Stimulated activated CD4-positive, alpha-beta T cell treated with anti-CD3 and anti-CD28 coated beads, Interleukin-1b, Interleukin-23, amount 100 ng/mL, for 24 hours (primary cell): ENCODE measurements at places on chromosomes 5 and 9.

- no peak for DNase-seq
These were observed 232.5 kb downstream of the SPATA31A1 start for GRCh38 chr9:39587844-39588499.

DNA sequence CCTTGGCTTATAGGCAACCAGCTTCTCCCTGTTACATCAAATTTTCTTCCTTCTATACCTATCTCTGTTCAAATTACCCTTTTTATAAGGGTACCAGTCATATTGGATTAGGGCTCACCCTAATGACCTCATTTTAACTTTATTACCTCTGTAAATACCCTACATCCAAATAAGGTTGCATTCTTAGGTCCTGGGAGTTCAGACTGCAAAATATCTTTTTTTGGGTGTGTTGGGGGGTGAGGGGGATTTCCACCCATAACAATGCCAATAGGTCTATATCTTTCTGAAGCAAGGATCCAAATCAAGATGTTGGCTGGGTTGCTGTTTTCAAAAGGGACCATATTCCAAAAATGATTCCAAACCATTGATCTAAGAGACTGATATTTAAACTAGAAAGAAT, 141.7 kb downstream of the XRCC4 start:
- no peak for DNase-seq

GRCh38 chr9:134316449-134317160, 9.7 kb upstream of the RXRA start:
- no peak for DNase-seq

- DNase-seq, result no peak
These were observed 31.2 kb upstream of the RAD23B start for GRCh38 chr9:107251756-107252322.

DNA sequence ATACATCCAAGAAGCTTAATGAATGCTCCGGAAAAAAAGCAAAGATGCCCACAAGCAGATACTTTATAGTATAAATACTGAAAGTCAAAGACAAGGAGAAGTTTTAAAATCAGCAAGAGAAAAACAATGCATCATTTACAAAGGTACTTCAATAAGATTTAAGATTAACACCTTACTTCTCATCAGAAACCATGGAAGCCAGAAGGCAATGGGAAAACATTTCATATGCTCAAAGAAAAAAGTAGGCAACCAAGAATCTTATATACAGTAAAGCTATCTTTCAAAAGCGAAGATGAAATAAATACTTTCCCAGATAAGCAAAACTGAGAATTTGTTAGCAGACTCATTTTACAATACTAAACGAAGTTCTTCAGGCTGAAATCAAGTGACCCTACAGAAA, 51.1 kb downstream of the ABHD17B start:
- DNase-seq, result no peak

DNA sequence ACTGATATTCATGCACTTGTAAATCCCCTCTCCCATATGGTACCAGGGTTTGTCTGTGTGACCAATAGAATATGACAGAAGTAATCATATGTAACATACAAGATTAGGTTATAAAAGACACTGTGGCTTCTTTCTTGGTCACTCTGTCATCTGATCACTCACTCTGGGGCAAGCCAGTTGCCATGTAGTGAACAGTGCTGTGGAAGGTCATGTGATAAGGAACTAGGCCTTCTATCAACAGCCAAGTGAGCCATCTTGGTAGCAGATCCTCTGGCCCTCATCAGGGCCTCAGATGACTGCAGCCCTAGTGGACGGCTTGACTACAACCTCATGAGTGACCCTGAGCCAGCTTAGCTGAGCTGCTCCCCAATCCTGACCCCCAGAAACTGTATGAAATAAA, 30.0 kb upstream of the MATR3 start:
- DNase-seq, result no peak

- DNase-seq, result no peak
These were observed 692.7 kb downstream of the DNAH5 start for GRCh38 chr5:13251623-13252376.

DNA sequence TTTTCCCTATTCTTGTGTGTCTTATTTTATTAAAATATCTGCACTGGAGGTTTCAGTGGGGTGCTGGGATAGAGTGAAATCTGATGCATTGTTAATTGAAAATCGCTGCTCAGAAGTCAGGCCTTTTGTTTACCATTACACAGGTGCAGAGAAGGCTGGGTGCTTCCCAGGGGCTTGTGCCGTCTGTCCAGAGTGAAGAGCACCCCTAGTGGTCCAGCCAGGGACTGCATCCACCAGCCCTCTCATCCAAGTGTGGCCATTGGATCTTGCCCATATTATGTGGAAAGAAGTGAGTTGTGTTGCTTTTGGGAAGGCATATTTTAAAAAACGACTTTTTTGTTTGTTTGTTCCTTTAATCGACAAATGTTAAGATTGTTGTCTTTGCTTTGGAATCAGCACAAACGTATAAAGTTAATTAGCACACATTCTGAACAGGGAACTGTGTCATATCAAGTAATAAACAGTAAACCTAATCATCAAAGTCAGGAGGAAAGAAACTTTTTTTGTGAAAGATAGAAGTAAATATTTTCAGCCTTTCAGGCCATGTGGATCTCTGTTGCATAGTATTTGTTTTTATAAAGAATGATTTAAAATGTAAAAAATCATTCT, 315.6 kb downstream of the MTRR start:
- no peak for DNase-seq

GRCh38 chr9:99103901-99104458, 933 bp upstream of the TGFBR1 start:
- no peak for DNase-seq

GRCh38 chr9:3490957-3491356, 34.8 kb downstream of the RFX3 start:
- no peak for DNase-seq

DNA sequence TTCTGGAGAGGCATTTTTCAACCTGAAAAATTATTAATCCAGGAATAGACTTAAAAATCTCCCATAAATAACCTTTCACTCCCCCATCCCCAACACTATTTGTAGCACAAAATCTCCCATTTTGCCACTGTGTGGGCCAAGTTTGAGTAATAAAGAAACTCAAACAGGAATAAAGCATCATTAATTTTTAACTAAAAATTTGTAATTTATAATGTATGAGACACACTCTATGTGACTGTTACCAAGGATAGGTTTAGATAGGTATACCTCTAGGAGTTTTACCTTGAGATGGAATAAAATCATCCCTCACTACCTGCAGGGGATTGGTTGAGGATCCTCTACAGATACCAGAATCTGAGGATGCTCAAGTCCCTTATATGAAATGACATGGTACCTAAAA, 30.1 kb downstream of the CHD1 start:
- DNase-seq, result no peak

DNA sequence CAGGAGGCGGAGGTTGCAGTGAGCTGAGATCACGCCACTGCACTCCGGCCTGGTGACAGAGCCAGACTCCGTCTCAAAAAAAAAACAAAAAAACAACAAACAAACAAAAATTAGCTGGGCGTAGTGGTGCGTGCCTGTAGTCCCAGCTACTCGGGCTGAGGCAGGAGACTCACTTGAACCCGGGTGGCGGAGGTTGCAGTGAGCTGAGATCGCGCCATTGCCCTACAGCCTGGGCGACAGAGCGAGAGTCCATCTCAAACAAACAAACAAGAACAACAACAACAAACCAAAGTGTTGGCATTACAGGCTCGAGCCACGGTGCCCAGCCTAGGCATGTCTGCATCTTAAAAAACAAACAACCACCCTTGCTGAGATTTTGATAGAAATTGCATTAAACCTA, 12.2 kb downstream of the RNF44 start:
- no peak for DNase-seq

DNA sequence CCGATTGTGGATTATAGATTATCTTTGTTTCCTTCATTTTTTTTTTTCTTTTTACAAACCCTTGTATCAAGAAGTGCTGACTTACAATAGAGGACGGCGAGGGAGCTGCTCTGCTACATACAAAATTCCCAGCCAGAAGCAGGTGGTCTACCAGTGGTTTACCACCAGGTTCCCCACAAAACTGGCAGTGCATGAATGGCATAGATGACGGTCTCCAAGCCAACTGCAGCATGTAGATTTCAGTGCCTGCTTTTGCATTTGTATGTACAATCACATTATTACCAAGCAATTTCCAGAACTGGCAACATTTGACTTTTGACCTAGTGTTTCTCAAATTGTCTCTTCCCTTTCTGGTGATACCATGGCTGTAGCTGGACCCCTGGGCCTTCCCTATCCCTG, 84.0 kb downstream of the ACER2 start:
- no peak for DNase-seq

- DNase-seq, result no peak
These were observed 27.9 kb upstream of the FBXL17 start for GRCh38 chr5:108409786-108410185.

- DNase-seq, result no peak
These were observed 4.4 kb downstream of the PHF2 start for GRCh38 chr9:93580654-93581380.

- DNase-seq, result no peak
These were observed 278.4 kb upstream of the IRX1 start for GRCh38 chr5:3317051-3317795.

GRCh38 chr5:163649514-163649913, 144.1 kb downstream of the MAT2B start:
- DNase-seq, result no peak

DNA sequence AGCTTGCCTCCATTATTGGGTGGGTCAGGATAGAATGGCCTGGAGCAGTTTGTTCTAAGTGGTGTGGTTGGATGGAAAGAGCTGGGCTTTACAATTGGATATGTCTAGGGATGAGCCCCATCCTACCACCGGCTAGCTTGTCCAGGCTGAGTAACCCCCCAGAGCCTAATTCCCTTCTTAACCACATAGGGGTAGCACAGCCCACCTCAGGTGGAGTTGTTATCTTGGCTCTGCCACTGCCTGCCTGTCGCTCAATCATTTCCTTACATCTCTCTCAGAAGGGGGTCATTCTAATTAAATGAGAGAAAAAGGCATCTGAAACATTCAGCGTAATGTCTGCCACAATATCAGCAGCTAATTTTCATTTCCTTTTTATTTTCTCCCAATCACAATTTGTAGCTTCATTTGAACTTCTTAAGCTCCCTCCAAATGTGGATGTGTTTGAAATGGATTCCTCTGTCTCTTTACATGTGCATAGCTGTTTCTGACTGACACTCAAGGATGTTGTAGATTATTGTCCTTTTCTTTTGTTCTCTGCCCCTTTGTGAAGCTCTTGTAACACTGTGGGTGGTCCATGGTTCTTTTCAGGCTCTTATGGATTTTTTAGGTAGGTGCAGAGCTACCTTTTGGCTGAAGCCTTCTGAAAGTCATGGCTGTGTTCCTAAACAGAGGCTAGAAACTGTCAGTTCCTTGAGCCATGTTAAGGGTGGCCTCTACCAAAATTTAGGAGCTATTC, 383.1 kb upstream of the KLF4 start:
- DNase-seq, result no peak

DNA sequence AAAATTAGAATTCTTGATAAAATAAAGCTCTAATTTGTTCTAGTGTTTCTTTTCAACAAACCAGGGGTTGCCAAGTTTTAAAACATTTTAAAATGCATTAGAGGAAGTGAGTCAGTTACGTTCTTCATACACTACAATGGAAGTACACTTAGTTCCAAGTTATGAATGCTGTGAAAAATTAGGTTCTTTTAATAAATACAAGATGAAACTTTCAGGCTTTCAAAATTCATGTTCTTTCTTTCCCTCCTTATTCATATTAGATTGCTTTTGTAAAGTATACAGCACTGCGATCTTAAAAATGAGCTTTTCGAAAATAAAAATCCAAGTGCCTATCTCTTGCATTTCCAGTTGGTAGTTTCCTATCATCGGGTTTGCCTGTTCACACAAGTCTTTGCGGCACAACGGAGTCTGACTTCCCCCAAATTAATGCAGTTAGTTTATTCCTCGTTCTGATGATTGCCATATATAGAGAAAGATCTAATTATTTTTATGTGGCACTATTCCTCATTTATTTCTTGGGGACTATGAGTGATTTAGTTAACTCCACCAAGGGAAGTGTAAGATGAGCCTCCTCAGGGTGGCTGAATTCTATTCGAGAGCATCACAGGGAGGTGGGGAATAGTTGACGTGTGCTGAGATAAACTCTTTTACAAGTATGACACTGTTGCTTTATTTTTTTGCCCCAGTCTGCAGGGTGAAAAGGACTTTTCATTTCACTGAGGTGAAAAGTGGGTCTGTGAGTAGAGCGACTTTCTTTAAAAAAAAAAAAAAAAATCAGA, 238.2 kb downstream of the CD180 start:
- no peak for DNase-seq
